ENCODE measurements at places on chromosomes 12 and 14. TPM values are rescaled to one million over a fixed set of nuclear protein-coding genes. Genes with fewer than 3 reads are reported as not detected.

The OR4E2 gene
- total RNA-seq: not detected

The XPOT gene
- total RNA-seq: 48.6 TPM

The RD3L gene
- not detected for total RNA-seq

The FIGNL2 gene
- 0.26 TPM for total RNA-seq

The SLCO1B1 gene
- 0.63 TPM for total RNA-seq

The NRIP2 gene
- not detected for total RNA-seq
